ENCODE measurements at places on chromosomes 5 and 9.
A peak's percentile ranks its signal among the peaks of the same experiment; 100 is the strongest.

GRCh38 chr5:87369431-87369830 is 43.3 kb downstream of the CCNH start:
- no peak for DNase-seq

DNA sequence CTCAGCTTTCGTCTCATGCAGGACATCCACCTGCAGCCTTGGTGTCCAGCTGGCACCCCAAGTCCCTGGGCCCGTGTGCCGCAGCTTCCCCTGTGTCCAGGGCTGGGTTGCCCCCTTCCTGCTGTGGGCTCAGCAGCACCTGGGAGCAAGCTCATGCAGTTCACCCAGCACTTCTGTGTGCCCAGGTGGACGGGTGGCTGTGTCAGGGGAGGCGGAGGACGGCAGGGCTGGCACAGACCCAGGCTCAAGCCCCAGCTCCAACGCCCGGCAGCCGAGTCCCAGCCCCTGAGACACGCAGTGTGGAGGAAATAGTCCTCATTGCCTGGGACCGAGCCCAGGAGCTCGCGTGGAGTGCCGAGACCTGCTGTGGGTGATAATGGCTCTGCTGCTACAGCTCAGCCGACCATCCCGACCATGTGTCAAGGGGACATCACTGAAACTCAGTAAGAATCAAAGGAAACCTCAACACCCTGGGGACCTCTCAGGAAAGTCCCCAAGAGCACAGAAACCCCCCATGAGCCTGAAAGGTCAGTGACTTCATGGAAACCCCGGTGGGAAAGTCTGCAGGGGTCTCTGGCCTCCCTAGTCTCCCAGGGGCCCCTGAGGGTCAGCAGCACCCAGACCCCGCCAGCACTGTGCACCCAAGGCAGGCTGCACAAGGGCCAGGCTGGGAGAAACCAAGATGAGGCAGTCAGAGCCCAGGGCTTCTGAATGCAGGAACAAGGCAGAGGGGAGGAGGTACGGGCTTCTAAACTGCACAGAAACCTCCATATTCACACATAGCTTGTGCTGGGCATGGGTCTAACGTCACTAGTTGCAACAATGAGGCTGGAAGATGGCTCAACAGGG is 38.8 kb downstream of the LPCAT1 start:
- no peak for DNase-seq

- no peak for DNase-seq
These were observed 2369.4 kb downstream of the MAT2B start for GRCh38 chr5:165874851-165875250.

- no peak for DNase-seq
These were observed 8.5 kb downstream of the EGFL7 start for GRCh38 chr9:136671254-136671614.

DNA sequence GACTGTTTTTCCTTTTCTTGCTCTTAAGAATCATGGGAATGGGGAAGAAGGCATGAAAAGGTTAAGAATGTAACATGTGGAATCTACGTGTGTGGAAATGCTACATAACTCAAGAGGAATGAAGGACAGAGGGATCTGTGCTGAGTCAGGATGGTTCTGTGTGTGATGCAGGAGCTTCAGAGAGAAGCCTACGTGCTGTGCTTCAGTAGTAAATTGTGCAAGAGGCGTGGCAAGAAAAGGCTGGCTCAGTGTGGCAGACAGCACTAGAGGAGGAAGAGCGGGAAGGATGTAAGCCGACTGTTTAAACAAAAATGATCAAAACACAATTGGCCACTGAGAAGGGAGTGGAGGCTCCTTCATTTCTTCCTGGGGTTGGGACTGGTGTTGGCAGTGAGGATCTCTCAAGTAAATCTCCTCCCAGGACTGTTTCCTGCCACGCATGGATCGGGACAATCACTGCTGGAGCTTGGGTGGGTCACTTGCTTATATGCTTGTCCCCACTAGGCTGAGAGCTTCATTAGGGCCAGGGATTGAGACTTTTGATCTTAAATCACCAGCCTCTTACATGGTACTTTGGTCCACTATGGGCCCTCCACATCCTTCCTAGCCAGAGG is 59.4 kb upstream of the BASP1 start:
- DNase-seq = peak; percentile 100

DNA sequence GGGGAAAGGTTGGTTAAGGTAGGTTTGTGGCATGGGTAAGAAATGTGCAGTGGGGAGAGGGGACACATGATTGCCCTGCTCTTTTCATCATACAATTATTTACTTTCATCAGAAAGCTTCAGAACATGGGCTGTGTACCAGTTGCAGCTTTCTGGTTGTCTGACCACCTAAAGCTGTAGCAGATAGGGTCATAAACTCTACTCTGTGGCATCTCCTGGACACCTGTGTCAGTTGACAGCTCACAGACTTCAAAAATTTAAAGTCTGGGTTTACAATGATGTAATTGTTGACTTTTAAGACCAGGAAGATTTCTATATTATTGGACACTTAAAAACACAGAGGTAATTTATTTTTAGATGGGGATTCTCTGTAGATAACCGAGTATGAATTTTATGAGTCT is 222.7 kb upstream of the PRR16 start:
- no peak for DNase-seq

- no peak for DNase-seq
These were observed 44.8 kb downstream of the PARP8 start for GRCh38 chr5:50711280-50711679.

- DNase-seq = peak; percentile 78
These were observed 25.5 kb upstream of the SLC25A51 start for GRCh38 chr9:37929441-37929895.

All from iris pigment epithelial cell (primary cell).